ENCODE measurements at places on chromosomes 13 and 19.

GRCh38 chr19:46967578-46968032, 52.0 kb upstream of the NPAS1 start:
- no peak for DNase-seq

DNA sequence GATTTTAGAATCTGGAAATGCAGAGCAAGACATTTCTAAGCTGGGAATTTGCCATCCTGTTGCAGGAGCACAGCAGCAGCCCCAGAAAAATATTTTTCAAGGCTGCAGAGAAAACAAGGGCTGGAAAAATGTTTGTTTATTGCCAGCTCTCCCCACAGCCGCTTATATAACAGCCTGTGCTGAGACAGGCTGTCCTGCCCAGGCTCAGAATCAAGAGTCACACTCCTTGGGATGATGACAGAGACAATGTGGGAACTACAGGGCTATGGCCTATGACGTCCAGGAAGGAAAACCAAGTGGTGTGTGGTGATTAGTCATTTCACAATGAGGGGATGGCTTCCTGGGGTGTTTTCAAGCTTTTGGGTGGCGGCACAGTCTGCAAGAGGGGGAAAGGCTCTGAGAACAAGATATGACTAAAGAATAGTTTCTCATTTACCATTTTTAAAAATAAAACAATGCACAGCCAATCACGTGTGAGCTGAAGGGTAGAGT, 136.3 kb upstream of the SERP2 start:
- DNase-seq: no peak

GRCh38 chr13:20714161-20714560, 10.7 kb downstream of the IL17D start:
- DNase-seq: no peak

DNA sequence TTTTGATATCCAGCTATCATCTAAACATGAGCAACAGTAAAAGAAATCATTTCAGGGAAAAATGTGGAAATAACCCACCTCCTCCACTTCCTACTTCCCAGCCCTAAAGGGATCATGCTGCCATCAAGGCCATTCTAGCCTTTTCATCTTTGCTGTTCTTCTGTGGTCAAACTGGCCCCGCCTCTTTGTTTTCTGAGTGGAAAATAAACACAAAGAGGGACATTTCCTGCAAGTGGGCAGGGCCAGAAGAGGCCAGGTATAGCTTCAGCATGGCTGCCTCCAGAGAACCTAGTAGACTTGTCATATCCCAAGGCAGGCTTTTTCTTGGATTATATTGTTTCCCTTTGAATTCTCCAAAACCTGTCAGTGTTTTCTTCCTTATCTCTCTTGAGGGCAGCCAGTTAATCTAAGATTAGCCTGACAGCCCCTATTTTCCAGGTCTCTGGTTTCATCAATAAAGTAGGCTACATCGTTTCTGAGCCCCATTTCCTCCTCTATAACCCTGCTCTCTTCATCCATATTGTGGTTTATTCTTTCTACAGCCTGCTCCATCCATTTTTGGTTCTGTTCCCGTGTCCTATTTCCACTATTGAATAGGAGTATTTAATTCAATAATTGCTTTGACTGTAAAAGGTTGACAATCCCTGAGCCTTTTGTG, 117.6 kb downstream of the GPC6 start:
- no peak for DNase-seq

DNA sequence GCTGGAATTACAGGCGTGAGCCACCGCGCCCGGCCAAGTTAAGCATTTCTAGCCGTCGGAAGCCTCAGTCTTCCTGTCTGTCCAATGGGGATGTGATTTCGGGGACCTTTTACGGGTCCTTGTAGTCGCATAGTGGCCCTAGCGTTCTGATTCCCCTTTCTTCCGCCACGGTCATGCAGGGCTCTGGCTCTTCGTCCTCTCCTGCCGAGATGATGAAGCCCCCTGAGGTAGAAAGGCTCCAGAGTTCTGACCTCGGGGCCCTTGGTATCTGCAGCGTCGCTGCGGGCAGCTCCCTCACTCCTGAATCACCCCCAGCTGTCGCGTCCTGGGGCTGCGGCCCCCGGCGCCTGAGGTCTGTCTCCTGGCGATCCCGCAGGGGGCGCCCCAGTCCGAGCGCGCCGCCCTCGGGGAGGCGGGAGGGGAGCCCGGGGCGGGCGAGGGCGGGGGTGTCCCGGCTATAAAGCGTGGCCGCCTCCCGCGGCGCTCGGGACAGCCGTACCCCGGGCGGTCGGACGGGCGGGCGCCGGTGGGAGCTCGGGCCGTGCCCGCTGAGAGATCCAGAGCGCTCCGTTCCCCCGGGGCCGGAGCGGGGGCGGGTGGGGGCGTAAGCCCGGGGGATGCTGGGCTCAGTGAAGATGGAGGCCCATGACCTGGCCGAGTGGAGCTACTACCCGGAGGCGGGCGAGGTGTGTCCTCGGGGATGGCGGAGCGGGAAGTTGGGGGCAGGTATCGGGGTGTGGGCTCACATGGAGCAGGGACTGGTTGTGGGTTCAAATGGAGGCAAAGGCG, at the start of gene FOXA3:
FOXA3 (plus strand) TSS at position 487 of the 789 bp plus-strand sequence; CDS start at position 618, 131 bp downstream.
- DNase-seq: peak; percentile 54

DNA sequence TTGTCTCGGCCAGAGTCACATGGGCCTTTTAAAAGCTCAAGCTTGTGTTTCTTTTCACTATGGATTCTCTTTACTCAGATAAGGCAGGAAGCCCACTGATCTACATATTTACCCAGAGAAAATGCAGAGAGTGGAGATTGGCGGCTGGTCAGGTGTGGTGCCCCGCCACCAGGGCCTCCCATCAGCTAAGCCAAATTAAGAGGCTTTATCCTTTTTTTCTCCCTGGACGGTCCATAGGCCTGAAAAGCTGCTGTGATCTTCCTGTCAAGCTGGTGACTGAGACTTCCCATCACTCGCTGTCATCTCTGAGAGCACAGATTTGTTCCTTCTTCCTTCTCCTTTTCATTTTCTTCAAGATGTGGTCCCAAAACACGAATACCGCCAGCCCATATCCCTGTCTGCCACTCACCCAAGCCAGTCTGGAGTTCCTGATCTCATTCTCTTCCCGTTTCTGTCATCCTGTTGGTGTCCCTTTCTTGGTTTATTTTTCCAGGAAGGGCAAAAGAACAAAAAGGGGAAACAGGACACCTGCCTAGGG, 1.9 kb downstream of the SAFB start:
- no peak for DNase-seq

- DNase-seq: no peak
Measured at GRCh38 chr19:19619181-19619848, 828 bp upstream of the PBX4 start.

DNA sequence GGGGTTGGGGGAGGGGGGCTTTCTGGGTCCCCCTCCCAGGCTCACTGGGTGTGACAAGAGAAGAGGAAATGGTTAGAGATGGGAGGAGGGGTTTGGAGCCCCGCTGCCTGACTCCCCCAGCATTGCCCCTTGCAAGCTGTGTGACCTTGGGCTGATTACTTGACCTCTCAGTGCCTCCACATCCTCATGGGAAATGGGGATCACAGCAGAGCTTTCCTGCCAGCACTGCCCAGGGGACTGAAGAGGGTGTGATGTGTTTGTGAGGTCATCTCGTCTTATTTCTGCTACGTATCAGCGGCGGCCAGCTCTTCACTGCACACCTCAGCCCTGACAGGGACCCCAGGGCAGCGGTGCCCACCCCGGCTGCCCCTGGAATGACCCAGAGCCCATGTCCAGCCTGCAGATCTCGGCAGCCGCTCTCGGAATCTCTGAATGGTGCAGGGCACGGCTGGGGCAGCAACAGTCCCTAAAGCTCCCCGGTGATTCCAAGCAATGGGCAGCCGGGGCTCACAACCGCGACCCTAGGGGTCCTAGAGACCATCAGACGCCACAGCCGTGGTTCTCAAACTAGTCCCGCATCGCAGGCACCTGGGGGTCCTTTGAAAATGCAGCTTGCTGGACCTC, 8.4 kb downstream of the PNMA8B start:
- no peak for DNase-seq

- no peak for DNase-seq
Measured at GRCh38 chr13:112007191-112007590, 59.8 kb upstream of the SOX1 start.

GRCh38 chr13:80168089-80168850, 172.7 kb downstream of the SPRY2 start:
- DNase-seq: no peak

GRCh38 chr13:44470638-44471562, 97.3 kb downstream of the SERP2 start:
- DNase-seq: no peak

DNA sequence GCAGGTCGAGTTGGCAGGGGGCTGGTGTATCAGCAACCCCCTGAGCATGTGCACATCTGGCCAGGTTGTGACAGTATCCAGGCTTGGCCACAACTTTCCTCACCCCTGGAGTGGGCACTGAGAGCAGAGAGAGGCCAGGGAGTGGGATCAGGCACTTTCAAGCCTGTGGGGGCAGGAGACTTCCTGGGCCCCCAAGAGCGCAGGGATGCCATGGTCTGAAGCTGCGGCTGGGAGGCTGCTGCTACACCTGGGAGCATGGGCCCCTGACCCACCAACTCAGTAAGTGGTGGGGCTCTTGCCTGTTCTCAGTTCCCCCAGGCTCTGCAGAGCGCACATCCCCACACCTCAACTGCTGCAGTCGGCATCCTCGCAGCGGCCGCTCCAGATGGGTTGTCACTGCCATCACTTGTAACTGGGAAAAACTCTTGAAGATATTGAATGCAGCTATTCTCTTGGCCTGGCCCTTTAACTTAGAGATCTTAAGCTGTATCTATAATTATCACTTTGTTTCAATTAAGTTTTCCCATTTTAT, 245.4 kb upstream of the SLITRK1 start:
- no peak for DNase-seq

DNA sequence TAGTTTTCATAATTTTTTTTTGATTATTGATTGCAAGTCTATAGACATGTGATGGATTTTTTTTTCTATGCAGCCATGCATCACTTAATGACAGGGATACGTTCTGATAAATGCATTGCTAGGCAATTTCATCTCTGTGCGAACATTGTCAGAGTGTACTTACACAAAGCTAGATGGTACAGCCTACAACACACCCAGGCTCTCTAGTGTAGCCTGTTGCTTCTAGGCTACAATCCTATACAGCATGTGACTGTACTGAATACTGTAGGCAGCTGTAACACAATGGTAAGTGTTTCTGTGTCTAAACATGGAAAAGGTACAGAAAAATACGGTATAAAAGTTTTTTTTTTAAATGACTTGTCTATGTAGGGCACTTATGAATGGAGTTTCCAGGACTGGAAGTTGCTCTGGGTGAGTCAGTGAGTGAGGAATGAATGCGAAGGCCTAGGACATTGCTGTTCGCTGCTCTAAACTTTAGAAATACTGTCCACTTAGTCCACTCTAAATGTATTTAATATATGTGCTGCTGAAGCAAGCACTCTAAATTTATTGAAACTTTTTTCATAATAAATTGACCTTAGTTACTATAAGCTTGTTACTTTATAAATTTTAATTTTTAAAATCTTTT, 20.3 kb downstream of the SPATA13 start:
- DNase-seq: no peak

DNA sequence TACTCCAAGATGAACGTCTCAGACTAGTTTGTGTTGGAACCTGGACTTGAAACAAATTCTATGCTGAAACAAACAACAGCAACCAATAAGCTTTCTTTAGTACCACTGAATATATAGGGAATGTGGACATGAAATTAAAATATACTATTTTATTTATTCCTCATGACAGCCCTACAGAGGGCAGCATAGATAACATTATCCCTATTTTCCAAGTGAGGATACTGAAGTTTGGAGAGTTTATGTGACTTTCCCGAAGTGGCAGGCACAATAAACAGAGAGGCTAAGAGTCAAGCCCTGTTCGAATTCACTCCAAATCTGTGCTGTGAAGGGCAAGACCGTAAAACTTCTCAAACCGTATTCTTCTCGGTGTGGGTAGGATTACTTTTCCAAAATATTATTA, 509.9 kb upstream of the GPC6 start:
- DNase-seq: no peak

- peak; percentile 41 for DNase-seq
Measured at GRCh38 chr19:10654610-10655456, 687 bp downstream of the ILF3 start.

DNA sequence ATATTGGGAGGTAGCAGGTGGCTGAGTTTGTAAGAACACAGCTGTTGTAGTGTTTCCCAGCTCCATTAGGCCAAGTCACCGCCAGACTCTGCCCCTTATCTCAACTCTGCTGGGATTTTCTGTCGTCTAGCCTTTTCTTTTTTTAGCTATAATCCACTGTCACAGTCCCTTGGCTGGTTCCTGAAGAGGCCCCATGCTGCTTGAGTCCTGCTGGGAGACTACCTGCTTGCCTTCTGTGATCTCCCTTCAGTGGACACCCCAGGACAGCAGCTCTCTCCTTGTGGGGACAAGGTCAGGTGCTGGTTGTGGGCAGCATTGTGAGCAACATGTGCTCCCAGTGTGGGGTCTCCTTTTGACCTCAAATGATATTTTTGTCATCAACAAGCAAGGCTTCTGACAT, 195.0 kb upstream of the ATXN8OS start:
- no peak for DNase-seq

DNA sequence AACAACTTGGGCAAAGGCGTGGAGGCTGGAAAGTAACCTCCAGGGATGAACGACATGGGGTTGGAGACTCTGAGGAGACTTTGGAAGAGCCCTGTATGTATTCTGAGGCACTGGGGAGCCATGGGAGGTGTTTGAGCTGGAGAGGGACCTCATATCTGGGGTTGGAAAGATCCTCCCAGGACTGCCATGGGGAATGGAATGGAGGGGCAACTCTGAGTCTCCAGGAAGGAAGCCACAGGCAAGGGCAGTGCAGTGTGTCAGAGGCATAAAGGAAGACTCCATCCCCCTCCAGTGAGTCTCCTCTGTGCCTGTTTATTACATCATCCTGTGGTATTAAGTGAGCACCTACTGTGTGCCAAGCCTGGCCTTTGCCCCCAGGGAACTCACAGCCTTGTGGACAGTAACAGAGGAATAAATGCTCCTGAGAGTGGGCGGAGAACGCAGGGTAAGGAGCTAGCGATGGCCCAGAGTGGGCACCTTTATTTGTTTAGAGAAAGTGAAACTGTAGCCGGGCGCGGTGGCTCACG, 7.7 kb downstream of the PEAK3 start:
- DNase-seq: no peak

DNA sequence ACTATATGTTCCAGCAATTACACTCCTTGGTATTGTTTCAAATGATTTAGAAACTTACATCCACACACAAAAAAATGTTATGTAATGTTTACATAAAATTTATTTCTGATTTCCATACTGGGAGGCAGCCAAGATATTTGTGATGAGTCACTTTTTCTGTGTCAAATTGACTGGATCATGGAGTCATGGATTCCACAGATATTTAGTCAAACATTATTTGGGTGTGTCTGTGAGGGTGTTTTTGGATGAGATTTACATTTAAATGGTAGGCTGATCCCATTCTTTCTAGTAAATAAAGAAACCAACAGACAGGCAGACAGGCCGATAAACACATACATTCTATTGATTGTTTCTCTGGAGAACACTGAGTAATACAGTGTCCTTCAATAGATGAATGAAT, 562.8 kb downstream of the SLITRK6 start:
- no peak for DNase-seq

All from stimulated activated CD4-positive, alpha-beta T cell treated with anti-CD3 and anti-CD28 coated beads, Interleukin-1b, Interleukin-23, amount 100 ng/mL, for 24 hours (primary cell).